Stimulated activated CD4-positive, alpha-beta T cell treated with anti-CD3 and anti-CD28 coated beads, Interleukin-2, amount 100 ng/mL, for 4 hours (primary cell): ENCODE measurements at places on chromosomes 2 and 18.
A peak's percentile ranks its signal among the peaks of the same experiment; 100 is the strongest.

- no peak for DNase-seq
These were observed 88.9 kb downstream of the POLE4 start for GRCh38 chr2:75047189-75047991.

DNA sequence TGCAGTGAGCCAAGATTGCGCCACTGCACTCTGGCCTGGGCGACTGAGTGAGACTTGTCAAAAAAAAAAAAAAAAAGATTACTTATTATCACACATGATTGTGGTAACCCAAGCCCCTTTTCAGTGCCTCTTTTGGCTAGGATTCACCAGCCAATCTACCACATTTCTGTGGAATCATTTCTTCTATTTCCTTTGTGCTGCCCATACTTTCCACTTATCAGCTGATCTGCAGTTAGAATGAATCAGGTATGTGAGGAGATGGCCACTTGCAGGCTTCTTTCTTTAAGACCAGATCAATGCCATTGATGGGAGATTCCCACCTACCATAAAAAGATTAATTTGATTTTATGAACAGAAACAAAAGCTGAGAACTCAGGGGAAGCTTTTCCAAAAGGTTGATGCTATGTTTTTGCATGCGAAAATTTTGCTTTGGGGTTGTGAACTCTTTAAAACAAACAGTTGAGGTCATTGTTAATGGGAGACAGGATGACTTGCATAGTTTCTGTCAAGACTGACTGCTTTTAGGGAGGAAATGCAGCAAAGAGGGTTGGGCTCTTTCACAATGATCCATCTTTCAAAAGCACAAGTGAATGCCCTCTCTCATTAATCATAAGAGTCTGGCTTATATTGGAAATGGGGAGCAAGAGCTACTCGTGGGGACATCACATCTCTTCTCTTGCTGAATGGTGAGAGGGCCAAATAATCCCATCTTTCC lies 66.9 kb upstream of the CYP26B1 start:
- no peak for DNase-seq

GRCh38 chr2:205754924-205755321 lies 72.6 kb downstream of the NRP2 start:
- DNase-seq = no peak

GRCh38 chr2:75340560-75340959 lies 141.2 kb upstream of the TACR1 start:
- DNase-seq = no peak

GRCh38 chr2:10448576-10449485 lies 704 bp upstream of the ODC1 start:
- DNase-seq = peak; percentile 93

DNA sequence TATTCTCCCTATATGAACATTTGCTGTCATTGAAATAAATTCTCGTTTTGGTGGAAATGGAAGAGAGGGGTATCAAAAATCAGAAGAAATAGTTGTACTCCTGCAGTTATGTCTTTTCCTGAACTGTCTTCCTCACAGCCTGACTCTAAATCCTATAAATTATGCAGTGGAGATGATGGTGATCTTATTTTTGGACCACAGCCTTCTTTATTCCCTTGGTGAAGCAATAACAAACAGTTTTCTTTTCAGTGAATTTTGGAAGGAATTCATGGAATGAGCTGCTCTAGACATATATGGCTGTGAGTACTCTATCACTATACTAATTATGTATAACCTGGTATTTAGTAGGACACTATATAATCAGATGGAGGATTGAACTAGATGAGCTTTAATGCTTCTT lies 1.7 kb upstream of the SLC25A12 start:
- DNase-seq = no peak

GRCh38 chr18:64566456-64566855 lies 417.6 kb upstream of the LINC00305 start:
- no peak for DNase-seq

DNA sequence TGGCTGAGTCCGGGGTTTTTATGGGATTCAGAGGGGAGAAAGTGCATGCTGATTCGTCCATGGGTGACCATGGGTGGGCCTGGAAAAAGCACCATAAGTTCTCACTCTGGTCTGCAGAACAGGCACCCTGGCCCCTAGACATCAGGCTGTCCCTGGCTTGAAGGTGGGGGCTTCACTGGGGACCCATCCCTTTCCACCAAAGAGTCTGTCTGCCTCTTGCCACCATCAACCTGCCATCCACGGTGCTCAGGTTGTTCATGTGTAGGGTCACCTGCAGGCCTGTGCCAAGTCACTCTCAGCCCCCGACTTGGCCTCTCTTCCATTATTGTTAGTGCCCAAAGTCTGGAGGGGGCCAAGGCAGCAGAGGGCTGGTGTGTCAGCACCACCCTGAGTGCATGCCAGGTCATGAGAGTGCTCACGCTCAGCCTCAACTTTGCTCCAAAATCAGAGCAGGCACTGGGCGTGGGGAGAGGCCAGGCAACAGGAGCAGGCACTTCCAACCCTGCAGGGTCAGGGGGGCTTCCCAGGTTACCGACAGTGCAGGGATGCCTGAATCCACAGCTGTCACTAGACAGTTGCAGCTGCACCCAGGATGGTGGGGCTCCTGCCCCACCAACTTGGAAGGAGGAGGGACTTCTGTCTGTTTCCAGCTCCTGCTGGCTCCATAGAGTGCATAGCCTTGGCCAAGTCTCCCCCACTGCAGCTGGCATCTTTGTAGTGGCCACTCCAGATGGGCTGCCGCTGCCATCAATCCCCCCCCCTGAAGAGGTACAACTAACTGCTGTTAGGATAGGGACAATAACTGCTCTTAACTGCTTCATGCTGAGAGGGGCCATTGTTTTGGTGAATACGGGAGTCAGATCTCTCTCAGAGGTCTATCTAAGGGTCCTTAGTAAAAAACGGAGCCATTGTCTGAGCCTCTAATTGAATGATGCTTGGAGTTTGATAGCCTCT lies 209.3 kb downstream of the AKAIN1 start:
- no peak for DNase-seq

- DNase-seq = no peak
These were observed 205.3 kb upstream of the ST6GAL2 start for GRCh38 chr2:107091163-107091864.
